Jurkat, Clone E6-1 (cell line): ENCODE measurements at places on chromosomes 7 and 10.
A peak's percentile ranks its signal among the peaks of the same experiment; 100 is the strongest.

- no peak for DNase-seq
These were observed 105.1 kb downstream of the FAM107B start for GRCh38 chr10:14669576-14669975.

GRCh38 chr7:50644114-50644513, 78.9 kb upstream of the DDC start:
- no peak for DNase-seq

DNA sequence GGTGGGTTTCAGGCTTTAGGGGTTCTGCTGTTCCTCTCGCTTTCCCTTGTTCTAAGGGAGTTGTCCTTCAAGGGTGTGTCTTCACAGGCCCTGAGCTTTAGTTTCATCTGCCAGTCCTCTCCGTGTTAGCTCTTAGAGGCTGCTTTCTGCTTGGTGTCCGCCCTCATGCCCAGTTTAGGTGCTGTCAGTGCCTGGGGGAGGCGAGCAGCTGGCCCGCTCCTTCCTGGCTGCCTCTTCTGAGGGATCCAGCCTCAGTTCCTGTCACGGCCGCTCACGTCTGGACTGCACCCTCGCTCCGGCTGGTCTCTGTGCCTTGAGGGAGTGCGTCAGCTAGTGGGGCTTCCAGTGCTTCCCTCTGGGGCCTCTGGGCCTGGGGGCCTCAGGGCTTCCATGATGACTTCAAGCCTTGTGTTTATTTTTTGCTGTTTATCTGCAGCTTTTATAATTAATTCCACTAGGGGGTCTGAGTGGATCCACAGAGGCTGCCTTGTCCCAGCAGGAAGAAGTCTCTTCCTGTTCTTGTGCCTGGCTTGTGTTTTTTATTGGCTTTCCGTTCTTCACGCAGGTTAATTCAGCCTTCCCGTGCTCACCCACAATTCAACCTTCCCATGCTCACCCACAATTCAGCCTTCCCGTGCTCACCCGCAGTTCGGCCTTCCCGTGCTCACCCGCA, 33.0 kb downstream of the WDR37 start:
- DNase-seq: no peak

GRCh38 chr10:96488161-96488935, 25.4 kb downstream of the TLL2 start:
- no peak for DNase-seq

- no peak for DNase-seq
These were observed 31.3 kb downstream of the PLXNA4 start for GRCh38 chr7:132544999-132545398.

DNA sequence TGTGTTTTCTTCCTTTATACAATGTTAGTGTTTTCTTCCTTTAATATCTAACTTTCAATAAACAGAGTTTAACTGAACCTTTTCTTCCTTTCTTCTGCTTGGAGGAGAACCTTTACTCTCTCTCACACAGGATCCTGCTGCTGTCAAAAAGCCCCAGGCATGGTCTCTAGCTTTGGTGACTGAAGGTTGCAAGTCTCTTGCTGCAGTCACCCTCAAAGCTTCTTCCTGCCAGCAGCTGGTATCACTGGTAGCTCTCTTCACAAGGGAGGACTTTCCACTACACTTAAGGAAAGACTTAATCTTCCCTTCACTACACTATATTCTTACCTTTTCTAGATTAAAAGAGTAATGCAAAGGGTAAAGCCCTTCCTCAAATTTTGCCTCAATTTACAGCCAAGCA, 153.4 kb downstream of the SGMS1 start:
- peak; percentile 12 for DNase-seq

DNA sequence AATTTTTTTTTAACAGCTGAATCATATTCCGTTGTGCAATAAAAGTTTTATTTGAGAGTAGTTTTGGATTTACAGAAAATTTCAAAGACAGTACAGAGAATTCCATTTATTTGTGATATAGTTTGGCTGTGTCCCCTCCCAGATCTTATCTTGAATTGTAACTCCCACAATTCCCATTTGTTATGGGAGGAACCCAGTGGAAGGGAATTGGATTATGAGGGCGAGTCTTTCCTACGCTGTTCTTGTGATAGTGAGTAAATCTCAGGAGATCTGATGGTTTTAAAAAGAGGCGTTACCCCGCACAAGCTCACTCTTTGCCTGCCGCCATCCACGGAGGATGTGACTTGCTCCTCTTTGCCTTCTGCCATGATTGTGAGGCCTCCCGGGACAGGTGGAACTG, 228.0 kb upstream of the MAGI2 start:
- no peak for DNase-seq

- DNase-seq: no peak
These were observed 46.2 kb upstream of the COMTD1 start for GRCh38 chr10:75281974-75282373.

GRCh38 chr7:12851142-12851541, 163.7 kb downstream of the ARL4A start:
- no peak for DNase-seq

DNA sequence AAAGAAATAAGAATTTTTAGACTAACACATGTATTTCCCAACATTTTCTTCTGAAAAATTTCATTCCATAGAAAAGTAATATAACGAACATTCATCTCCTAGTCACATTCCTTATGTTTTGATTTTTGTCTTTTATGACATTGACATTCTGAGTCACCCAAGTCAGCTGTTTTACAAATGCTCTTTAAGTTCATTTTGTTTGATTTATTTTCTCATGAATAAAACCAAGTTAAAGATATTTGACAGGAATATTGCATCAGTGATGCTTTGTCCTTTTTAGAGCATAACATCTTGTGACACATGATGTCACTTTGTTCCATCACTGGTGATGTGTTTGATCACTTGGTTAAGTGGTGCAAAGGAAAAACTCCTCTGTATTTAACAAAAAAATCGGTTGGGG, 48.4 kb downstream of the HGF start:
- DNase-seq: no peak

GRCh38 chr10:5894873-5895272, 4.8 kb downstream of the FBH1 start:
- DNase-seq: no peak

DNA sequence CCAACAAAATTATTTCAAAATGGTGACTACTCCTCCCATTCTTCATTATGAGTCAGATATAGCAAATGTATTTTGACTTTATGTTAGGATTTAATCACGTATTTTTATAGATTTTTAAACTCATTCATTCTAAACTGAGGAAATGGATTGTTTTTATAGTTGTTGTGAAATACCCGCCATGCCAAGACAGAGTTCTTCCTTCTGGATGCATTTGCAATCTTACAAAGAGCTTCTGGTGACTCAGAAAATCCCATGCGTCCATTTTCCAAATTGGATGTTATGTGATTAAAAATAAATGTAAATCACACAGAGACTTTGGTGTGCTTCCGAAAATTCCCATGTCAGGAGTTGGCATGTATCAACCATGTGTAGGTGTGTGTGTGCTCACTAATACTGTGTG, 179.3 kb downstream of the TRIL start:
- no peak for DNase-seq

GRCh38 chr10:85003083-85003482, 674.7 kb downstream of the CCSER2 start:
- DNase-seq: no peak
